ENCODE measurements at places on chromosomes 5 and 9. TPM values are rescaled to one million over a fixed set of nuclear protein-coding genes. Genes with fewer than 3 reads are reported as not detected.

DNA sequence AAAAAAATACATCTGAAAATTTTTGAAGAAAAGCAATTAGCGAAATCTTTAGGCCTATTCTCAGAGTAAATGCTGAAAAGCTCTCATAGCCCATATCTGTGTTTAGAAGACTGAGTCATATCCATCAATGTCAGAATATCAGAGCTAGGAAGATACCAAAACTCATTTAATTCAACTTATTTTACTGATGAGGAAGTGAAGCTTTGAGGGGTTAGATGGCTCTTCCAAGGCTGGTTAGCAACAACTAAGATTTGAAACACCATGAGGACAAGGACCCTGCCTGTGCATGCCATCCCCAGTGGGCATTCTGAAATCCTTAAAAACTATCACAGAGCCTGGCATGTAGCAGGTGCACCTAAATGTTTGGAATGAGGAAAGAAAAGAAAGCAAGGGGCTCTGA lies 2.5 kb downstream of the FREM1 start:
- no peak for DNase-seq

DNA sequence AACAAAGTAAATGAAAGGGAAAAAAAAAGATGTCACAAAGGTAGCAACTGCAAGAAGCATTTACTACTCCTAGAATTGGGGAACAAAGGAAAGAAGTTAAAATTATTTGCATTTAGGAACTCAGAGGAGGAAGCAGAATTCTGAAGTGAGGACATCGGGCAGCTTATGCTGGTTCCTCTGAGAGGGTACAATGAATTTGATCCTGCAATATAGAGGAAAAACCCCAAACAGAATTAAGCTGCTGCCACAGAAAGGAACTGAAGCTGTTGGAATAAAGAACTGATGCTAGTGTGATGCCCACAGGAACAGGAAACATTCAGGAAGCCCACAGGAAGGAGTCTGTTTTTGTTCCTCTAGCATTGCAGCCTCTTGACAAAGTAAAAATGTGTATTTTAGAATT lies 22.3 kb upstream of the TBCA start:
- no peak for DNase-seq

GRCh38 chr5:25516141-25516540 lies 871.4 kb upstream of the CDH10 start:
- DNase-seq = no peak

GRCh38 chr9:102185371-102185770 lies 446.9 kb upstream of the GRIN3A start:
- no peak for DNase-seq

DNA sequence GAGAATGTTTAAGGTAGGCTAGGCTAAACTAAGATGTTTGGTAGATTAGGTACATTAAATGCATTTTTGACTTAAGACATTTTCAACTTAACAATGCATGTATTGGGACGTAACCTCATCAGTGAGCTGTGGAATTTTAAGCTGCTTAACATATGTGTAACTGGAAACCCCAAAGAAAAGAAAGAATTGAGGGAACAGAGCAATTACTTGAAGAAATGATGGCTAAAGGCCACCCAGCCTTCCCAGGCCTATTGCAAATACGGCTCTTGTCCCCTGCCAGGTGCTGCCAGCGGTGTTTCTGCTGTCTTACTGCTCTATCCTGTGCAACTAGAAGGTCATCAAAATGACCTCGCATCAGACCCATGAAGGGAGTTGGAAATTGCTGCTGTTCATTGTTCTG lies 52.0 kb downstream of the RICTOR start:
- no peak for DNase-seq

DNA sequence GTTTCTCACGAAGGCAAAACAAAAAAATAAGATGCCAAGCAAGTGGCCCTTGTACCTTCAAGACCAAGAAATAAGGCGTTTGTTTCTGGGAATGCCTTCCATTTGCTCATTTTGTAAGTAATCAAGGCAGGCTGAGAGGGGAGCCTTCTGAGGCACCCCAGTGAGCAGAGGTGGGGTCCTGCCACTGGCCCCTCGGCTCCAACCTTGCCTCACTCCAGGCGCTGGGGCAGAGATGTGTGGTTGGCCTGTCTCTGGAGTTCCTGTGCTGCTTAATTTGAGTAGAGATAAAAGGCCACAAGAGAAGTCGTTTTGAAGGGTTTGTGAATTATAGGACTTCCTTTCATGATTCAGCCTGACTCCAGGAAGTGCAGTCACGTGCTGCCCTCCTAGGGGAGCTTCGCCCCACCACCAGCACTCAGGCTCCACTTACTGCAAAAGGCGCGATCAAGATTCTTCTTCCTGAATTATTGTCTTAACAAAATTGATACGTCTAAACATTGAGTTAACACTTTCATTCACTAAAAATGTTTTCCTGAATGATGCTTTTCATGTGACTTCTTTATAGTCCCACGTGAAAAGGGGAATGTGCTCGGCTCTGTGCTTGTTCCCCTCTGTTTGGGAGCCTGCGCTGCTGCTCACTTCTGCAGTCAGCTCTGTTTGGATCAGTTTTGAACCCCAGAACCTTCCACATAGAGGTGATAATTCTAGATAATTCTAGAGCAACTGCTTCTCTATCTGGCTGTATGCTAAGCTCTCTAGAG lies 13.7 kb downstream of the SYK start:
- DNase-seq = no peak

DNA sequence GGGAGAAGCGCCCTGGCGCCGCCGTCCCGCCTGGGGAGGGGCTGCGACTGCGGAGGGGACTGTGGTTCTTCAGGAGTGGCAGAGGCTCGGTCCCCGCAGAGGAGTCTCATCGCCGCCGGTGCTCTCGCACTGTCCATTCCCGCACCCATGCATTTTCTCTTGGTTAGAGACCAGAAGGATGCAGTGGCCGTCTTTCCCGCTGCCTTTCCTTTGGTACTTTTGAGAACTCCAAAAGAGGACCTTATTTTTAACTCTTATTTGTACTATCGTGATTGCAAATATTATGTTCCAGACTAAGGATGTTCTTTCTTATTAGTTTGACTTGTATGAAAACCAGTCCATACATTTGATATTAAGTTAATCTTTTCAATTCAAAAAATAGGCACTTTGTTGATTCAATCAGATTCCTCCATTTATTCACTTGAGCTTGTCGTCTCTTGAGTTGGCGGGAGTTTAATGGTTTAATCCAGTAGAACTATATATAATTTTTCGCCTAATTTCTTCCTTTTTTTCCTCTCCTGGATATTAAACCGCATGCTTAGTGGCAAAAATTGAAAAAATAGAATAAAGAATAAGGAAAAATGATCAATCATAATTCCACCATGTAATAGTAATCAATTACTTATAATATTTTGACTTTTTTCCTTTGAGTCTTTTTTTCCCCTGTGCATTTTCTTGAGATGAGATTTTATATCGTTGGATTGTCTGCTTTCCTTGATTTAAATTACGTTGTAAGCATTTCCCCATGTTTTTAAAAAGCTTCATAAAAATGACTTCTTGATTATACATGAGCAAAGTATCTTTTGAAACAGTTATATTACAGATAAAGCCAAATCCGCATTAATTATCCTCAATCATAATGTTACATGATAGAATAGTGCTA lies 861 bp downstream of the ZFYVE16 start:
- peak; percentile 70 for DNase-seq

DNA sequence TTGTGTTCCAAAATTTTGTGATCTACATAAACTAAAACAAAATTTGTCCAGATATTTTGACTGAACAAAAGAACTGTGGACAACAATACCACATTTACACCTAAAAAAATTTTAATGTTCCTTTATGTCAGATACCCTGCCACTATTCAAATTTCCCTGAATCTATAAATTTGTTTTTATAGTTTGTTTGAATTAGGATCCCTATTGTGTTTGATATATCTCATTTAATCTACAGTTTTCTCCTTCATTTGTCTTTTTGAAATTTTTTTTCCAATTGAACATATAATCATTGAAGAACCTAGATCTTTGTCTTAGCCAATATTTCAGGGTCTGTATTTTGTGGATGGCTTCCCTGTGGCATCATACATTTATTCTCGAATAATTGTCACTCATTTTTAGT lies 5.7 kb downstream of the AGGF1 start:
- DNase-seq = no peak

GRCh38 chr5:123705741-123706140 lies 193.8 kb downstream of the CSNK1G3 start:
- no peak for DNase-seq

GRCh38 chr9:111068383-111068730 lies 30.1 kb upstream of the LPAR1 start:
- no peak for DNase-seq

DNA sequence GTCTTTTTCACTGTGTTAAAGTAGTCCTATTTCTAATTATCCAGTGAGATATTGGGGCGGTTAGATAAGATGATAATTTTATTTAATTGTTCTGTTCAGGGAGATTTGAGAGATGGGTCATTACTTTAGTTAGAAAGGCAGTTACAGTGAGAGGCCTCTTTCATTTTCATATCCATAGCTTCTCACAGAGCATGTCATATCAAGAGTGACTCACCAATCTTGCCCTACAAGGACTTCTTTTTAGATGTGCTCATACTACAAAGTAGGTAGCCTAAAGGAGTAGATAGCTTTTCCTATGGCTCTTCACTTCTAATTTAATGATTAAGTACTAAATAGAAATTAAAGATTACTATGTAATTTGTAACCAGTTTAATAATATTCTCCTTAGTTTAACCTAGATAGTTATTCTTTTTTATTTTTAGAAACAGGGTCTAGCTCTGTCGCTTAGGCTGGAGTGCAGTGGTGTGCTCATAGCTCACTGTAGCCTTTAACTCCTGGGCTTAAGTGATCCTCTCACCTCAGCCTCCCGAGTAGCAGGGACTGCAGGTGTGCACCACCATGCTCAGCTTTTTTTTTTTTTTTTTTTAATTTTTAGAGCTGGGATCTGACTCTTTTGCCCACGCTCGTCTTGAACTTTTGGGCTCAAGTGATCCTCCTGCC lies 71.0 kb downstream of the FER start:
- DNase-seq = no peak

- no peak for DNase-seq
Observed at GRCh38 chr5:146440870-146441495, 6.2 kb upstream of the TCERG1 start.

DNA sequence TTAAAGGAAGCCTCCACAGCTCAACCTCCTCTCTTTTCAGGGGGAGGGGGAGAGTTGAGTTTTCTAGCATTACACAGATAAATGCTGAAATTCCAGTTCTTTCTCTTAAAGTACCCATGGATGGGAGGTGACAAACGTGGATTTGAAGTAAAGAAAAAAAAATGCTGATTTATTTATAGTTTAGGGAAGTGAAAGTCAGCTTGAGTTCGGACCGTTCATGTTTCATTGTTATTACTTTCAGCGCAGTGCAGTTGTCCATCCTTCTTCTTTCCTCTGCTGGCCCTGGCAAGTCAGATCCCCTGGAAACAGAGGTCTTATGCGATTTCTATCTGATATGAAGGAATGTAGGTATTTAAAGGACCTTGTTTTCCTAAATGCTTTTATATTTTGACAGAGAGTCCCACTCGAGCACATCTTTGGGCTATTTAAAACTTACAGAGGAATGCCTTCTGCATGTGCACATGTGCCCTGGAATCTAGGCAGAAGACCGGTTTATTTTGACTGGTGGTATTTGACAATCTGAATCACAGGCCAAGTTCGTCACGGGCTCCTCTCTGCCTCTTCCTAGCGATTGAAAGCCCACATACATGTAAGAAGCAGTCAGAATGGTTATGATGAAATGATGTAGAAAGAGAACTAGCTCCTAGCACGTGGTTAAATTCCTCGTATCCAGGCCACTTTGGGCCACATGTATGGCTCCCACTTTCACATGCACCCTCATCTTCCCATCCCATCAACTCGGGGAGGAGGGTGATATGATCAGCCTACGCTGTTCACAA lies 385.2 kb upstream of the KLF4 start:
- DNase-seq = no peak

GRCh38 chr5:77963795-77964194 lies 187.7 kb upstream of the TBCA start:
- DNase-seq = no peak

DNA sequence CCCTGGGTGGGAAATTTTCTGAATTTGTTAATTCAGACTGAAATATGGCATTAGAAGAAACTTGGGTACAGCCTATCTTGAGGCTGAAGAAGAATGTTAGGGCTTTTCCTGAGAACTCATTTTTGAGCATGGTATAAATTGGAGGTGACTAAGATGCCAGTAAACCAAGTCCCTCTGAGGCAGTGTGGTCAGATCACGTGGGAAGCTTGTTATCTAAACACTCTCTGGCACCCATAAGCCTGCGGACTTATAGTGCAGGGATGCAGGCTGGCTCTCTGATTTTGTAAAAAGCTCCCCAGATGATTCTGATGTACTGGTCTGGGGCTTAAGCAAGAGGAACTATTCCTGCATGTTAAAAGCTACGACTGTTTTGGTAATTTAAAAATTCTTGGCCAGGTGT lies 34.3 kb downstream of the MTMR12 start:
- DNase-seq = no peak

GRCh38 chr9:132505991-132506655 lies 76.3 kb upstream of the BARHL1 start:
- no peak for DNase-seq

GRCh38 chr5:91281401-91281800 lies 101.7 kb downstream of the ARRDC3 start:
- DNase-seq = no peak

DNA sequence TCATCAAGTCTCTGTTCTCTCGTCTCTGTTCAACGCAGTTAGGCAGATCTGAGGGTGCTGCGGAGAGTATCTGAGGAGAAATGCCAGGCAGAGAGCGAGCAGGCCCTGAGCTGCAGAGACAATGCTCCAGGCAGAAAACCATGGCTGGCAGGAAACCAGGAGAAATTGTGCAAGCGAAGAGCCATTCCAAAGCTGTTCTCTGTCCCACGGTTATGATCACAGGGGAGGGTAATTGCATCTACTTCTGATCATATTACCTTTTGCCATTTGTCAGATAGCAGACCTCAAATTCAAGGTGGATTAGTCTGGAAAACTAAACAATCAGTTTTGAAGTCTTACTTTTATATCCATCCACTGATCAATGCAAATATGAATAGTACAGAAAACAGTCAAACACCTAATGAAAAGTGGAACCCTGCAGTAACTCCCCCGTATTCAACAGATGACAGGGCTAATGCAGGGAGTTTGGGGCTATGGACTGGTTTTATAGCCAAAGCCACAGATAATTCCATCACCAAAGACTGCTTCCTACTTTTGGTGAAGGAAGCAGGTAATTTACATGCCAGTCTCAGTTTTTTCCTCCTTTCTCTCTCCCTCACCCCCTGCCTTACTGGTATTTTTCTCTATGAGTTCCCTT lies 228.0 kb downstream of the DCP2 start:
- peak; percentile 79 for DNase-seq

DNA sequence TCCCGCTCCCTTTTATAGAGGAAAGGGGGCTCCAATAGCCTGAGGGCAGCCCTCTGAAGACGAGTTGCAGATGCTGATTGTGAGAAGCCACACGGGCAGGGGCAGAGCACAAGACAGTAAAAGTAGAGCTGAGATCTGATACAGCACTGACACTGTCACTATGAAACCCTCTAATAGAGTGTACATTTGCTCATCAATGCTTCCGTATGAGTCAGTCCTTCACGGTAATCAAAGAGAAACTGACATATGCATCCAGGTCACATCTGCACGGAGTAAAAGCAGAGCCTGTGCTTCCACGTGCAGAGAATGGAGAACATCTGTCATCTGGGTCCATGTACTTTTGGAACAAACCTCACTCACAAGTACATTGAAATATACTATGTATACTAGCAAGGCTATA lies 60.6 kb upstream of the TMEM215 start:
- no peak for DNase-seq

GRCh38 chr5:45060724-45061123 lies 252.0 kb downstream of the MRPS30 start:
- DNase-seq = no peak

ZCCHC9 gene
- total RNA-seq = 9.6 TPM

CNTNAP3B gene
- total RNA-seq = 1.1 TPM

MLANA gene
- total RNA-seq = not detected

DMRT3 gene
- total RNA-seq = not detected

DRD1 gene
- total RNA-seq = not detected

TMEM174 gene
- not detected for total RNA-seq

All from psoas muscle (tissue), 8 donors.